Trophoblast cell (in vitro differentiated cells and primary cell): ENCODE measurements at places on chromosomes 6 and 20.

GRCh38 chr6:103269581-103269980 lies 1590.1 kb downstream of the HACE1 start:
- DNase-seq = no peak

GRCh38 chr6:8225113-8225512 lies 122.8 kb upstream of the EEF1E1 start:
- DNase-seq = no peak

GRCh38 chr20:47118206-47118605 lies 223.6 kb downstream of the EYA2 start:
- DNase-seq = no peak

GRCh38 chr20:23142162-23143050 lies 56.3 kb upstream of the CD93 start:
- DNase-seq = no peak

- no peak for DNase-seq
Measured at GRCh38 chr6:37537548-37537947, 37.9 kb upstream of the CCDC167 start.

- no peak for DNase-seq
Measured at GRCh38 chr6:18837013-18837412, 449.9 kb downstream of the RNF144B start.

- no peak for DNase-seq
Measured at GRCh38 chr6:20314866-20315845, 86.5 kb upstream of the E2F3 start.
